HFFc6 (cell line): ENCODE measurements at places on chromosomes 5 and 9. TPM values are rescaled to one million over a fixed set of nuclear protein-coding genes. Genes with fewer than 3 reads are reported as not detected.

GRCh38 chr5:59234236-59234635, 651.4 kb downstream of the RAB3C start:
- H3K27ac ChIP-seq: no peak overlapping the region
- H3K4me3 ChIP-seq: no peak overlapping the region
- H3K4me1 ChIP-seq: no peaks in the 10 kb centered on the region
- H3K36me3 ChIP-seq: no peaks in the 10 kb centered on the region
- peaks cover 9% of the 10 kb centered on the region; the same call in 1 of the 2 replicates for H3K27me3 ChIP-seq
- DNase-seq: no peak

GRCh38 chr9:17865881-17866280, 287.0 kb downstream of the SH3GL2 start:
- H3K36me3 ChIP-seq: no peaks in the 10 kb centered on the region
- H3K4me1 ChIP-seq: no peaks in the 10 kb centered on the region
- H3K27me3 ChIP-seq: peaks cover 3% of the 10 kb centered on the region
- H3K27ac ChIP-seq: no peak overlapping the region
- DNase-seq: no peak

The TMEM252 gene
- not detected in 3 replicates for total RNA-seq

GRCh38 chr9:110291921-110292557, 35.7 kb upstream of the TXN start:
- no peak for DNase-seq
- H3K27ac ChIP-seq: no peak overlapping the region
- H3K4me3 ChIP-seq: no peak overlapping the region

DNA sequence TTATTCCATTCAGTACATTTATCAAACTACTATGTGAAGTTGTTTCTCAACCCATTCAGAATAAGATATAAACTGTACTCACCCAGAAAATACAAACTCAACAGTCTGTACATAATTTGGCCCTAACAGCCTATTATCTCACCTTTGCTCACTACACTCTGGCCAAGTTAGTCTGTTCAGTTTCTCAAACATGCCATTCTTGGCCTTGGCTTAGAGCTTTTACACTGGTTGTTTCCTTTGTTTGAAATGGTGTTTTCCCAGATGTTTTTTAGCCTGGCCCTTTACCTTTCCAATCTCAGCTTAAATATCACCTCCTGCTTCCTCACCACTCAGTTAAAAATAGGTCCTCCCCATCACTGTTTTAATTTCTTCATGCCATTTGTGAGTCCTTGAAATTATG, 13.6 kb downstream of the CDC42SE2 start:
- H3K36me3 ChIP-seq: peaks cover 8% of the 10 kb centered on the region
- H3K27me3 ChIP-seq: peaks cover 3% of the 10 kb centered on the region
- DNase-seq: no peak
- peaks cover 56% of the 10 kb centered on the region for H3K4me1 ChIP-seq
- H3K4me3 ChIP-seq: no peak overlapping the region

DNA sequence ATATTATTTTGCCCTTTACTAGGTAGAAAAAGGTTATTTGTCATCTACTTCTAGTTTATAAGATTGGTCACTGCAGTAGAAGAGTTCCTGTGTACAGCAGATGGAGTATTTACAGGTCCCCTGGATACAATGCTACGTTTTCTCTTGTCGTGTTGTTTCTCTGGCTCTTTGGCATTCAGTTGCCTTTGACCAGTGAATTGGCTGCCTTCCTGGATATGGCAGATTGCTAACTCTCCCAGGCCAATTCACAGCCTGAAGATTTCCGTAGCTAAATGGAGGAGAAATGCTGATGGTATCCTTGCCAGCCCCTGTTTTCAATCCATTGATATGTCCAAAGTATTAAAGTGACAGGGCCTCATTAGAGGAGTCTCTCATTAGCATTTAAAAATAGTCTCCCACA, 32.5 kb upstream of the GNAQ start:
- peaks cover 16% of the 10 kb centered on the region; the same call in 1 of the 2 replicates for H3K27me3 ChIP-seq
- H3K4me3 ChIP-seq: no peak overlapping the region
- no peak overlapping the region for H3K27ac ChIP-seq
- DNase-seq: no peak
- no peaks in the 10 kb centered on the region for H3K36me3 ChIP-seq

GRCh38 chr5:11797132-11797531, 107.1 kb downstream of the CTNND2 start:
- no peak for DNase-seq
- H3K4me1 ChIP-seq: no peaks in the 10 kb centered on the region
- H3K27ac ChIP-seq: no peak overlapping the region
- no peaks in the 10 kb centered on the region; the same call in 1 of the 2 replicates for H3K36me3 ChIP-seq
- H3K4me3 ChIP-seq: no peak overlapping the region
- no peaks in the 10 kb centered on the region for H3K27me3 ChIP-seq
